GM10248 (cell line): ENCODE measurements at places on chromosomes 16 and 17.

DNA sequence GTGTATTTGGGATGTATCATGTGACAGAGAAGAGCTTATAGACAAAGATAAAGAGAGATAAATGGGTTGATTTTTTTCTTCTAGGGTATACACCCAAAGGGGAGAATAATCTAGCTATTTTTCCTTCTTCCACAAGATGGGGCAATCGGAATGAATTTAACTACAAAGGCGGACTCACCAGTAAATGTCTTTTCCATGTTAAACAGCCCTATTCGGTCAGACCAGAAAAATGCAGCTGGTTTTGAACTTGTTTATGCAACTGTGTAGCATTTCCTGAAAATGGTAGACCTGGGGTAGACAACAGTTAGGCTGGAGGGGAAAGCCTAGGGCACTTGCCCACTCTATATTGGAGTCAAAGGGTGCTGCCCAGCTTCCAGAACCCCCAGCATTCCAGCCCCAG lies 477.1 kb downstream of the TOX3 start:
- DNase-seq = no peak

DNA sequence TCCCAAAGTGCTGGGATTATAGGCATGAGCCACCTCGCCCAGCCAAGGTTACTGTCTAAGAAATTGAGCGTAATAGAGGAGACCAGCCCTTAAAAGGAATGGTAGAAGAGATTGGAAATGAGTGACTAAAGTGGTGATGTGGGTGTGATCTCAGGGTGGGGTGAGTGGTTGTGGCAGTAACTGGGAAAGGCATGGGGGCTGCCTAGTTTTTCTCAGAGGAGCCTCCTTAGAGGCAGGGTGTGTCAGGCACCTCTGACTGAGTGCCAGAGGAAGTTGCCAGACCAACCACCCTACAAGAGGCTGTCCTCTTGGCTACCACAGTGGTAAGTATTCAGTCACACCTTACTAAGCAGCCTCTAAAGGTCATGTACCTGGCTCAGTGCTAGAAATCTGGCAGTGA lies 8.9 kb downstream of the DUS2 start:
- DNase-seq = no peak

GRCh38 chr17:78525511-78526160 lies 51.6 kb downstream of the DNAH17 start:
- no peak for DNase-seq

- no peak for DNase-seq
Observed at GRCh38 chr17:58996968-58997367, 109.7 kb downstream of the TRIM37 start.

DNA sequence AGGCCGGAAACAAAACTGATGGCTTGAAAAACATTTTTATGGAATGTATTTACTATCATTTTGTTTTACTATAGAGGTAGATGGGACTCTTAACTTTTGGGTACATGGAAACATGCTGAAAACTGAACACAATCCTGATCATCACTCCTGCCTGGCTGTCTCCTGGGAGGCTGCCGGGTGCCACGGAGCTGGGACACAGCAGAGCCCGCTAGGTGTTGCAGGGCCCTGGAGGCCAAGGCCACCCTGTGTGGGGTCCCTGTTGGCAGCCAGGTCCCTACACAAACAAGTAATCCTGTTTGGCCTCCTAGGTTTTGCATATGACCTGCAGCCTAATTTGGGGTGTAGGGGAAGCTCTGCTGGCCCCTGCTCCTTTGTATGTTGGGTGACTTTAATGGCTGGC lies 17.5 kb downstream of the PLD6 start:
- DNase-seq = no peak

DNA sequence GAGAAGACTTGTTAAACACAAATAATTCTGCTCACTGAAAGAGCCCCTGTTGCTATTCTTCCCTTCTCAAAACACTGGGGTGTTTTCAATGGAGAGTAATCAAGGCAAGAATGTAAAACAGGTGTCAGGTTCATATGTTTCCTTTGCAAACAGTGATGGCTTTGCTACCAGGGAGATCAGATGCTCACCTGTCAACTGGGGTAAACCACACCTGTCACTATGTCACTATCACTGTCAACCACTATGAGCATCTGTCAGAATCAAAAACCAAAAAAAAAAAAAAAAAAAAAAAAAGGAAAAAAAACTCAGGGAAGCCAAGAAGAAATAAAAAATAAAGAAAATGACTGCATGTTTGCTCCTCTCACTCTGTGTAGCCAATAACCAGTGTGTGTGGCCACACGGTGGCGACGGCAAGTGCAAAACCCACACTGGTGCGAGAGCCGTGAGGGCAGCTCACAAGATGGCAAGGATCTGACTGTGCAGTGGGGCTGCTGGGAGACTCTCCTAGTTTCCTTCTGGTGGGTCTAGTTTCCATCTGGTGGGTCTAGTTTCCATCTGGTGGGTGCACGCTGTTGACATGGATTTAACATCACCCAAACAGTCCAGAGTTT lies 22.7 kb downstream of the USP22 start:
- no peak for DNase-seq

- no peak for DNase-seq
Observed at GRCh38 chr16:87856791-87857228, 12.5 kb downstream of the SLC7A5 start.

- no peak for DNase-seq
Observed at GRCh38 chr17:63929860-63930766, 2.0 kb downstream of the CD79B start.

DNA sequence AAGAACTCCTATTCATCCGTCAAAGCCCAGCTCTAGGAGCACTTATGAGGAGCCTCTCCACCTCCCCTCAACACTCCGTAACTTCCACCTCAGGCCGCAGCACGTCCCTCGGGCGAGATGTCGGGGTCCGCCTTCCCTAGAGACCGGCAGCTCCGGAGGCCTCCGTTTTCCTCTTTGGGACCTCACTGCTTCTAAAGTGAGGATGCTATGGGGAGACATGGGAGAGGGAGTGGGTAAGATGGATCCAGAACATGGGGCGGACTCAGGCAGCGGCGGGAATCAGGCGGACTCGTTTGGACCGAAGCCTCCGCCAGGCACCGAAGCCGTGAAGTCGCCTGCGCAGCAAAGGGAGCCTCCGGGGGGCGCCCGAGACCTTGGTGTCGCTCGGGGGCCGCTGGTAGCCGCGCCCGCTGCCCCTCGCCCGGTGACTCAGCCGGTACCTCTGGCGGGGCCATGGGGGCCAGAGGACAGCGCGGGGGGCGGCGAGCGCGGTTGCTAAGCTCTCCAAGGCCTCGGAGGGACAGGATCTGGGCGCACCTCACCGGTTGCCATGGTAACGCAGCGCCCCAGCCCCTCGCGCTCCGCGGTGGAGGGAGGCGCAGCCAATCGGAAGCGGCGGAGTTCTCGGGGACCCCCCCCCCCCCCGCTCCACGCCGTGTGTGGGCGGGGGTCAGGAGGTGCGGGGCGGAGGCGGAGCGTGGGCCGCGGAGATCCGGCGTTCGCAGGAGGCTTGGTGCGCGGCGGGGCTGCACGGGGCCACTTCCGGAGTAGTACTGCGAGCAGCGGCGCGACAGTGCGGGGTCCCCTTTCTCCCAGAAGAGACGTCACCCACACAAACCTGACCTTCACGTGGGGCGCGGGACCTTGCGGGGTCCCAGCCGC lies 1.3 kb upstream of the HIC1 start:
- peak; percentile 82 for DNase-seq
